ENCODE measurements at places on chromosomes 5 and 9. TPM values are rescaled to one million over a fixed set of nuclear protein-coding genes. Genes with fewer than 3 reads are reported as not detected.
A peak's percentile ranks its signal among the peaks of the same experiment; 100 is the strongest.

DNA sequence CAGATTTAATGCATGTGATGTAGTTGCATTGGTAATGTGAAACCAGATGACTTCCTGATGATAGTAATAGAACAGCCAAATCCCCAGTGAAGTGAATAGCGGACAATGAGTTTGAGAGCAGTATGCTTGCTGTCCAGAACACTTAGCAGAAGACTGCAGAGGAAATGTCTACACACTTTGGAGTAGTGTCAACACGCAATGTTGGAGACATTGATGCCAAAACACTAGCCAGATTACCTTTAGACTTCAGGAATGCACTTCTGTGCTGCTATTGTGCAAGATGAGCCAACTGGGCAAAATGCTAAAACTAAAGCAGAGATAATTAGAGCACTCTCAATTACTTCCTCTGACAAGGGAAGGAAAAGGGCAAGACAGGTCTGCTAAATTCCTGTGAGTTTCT, 176.7 kb downstream of the PRDM9 start:
- DNase-seq = peak; percentile 65

Gene GNPDA1
- 6.3 TPM for total RNA-seq

- no peak for DNase-seq
These were observed 796 bp upstream of the TPRN start for GRCh38 chr9:137201205-137201868.

Gene DRD1
- 0.06 TPM for total RNA-seq

Gene ADAMTS6
- 0.49 TPM for total RNA-seq

DNA sequence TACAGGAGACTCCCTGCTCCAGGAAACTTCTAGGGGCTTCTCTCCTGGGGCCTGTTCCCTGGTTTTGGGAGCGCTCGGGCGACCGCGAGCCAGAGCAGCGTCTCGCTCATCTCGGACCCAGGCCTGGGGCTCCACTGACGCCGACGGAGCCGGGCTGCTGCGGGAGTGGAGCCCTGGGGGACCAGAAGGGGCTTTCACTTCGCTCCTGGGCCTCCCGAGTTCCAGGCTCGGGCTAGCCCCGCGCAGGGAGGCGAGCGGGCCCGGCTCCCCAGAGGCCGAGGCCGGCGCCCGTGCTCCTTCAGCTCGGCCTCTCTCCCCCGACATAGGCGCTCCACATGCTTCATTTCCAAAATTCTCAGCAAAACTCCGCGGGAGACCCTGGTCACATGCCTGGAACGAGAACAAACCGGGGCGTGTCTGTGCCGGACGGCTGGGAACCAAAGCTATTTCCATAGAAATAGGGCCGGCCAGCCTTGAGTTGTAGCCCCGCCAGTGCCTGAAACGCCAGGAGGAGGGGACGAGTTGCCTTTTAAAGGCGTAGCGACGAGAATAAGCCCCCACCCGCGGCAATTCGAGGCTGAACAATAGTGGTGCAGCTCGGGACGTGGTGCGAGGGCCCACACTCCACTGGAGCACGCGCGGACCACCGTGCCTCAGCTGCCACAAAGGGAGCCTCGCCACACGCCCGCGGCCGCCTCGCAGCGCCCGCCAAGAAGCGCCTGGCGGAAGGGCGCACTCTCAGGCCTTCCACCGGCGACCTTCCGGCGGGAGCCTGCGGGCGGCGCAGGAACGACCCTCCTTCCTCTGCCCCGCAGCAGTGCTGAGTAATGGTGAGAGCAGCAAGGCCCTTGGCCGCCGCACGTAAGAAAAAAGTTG, 1.1 kb upstream of the G3BP1 start:
- DNase-seq = peak; percentile 84

Gene SH3PXD2B
- 6.8 TPM for total RNA-seq

Gene IL6ST
- total RNA-seq = 308 TPM

GRCh38 chr9:90767523-90768100, 34.0 kb upstream of the SYK start:
- DNase-seq = no peak

Gene ZNF484
- 2.7 TPM for total RNA-seq

DNA sequence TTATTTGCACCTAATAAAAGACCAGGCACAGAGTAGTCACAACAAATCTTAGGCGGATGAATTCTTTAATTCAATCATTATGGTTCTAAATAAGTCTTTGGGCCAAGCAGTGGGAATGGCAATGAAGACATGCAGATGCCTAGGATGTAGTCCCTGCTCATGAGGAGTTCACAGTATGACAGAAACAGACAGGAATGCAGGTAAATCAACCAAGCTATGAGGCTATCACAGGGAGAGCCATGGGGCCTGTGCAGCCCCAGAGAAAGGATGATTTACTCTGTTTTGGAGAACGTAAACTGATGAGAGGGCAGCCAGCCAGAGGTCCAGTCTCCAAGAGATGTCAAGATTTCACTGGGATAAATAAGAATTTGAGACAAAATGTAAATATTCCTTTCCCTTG, 129.4 kb downstream of the TRIM32 start:
- no peak for DNase-seq

GRCh38 chr5:148469501-148469935, 85.8 kb downstream of the FBXO38 start:
- no peak for DNase-seq

GRCh38 chr9:133945314-133945975, 46.7 kb downstream of the VAV2 start:
- DNase-seq = peak; percentile 51

Gene ZNF622
- 14.8 TPM for total RNA-seq

DNA sequence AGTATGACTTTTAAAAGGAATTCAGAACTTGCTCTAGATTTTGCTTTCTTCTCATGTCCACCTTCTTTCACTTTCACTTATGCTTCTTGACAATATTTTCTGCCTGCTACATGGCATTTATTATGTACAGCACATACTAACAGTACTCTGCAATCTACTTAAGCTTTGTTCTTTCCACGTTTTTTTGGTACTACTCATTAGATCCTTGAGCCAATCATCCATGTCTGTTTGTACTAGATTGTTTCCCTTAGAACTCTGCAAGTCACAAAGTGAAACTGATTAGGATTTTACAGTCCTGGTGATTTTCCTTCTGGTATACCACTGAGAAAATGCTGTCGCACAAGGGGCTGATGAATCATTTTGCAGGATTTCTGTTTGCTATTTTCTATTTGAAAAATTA, 78.3 kb downstream of the PARP8 start:
- DNase-seq = no peak

DNA sequence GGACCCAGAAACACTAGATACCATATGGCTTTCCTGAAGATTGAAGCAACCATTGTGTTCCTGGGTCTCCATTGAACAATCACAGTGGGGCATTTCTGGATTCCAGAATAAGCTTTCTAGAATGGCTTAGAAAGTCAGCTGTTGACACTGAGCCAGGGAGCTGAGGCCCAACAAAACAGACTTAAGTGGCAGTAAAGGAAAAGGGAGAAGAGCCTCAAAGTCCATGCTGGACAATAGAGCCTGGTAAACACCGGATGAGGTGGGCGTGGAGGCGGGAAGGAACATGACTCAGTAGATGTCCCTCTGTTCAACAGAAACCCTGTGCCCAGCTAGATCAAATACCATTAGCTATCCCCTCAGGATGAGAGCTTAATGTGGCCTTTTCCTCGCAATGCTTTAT, 14.8 kb downstream of the SPARC start:
- peak; percentile 49 for DNase-seq

DNA sequence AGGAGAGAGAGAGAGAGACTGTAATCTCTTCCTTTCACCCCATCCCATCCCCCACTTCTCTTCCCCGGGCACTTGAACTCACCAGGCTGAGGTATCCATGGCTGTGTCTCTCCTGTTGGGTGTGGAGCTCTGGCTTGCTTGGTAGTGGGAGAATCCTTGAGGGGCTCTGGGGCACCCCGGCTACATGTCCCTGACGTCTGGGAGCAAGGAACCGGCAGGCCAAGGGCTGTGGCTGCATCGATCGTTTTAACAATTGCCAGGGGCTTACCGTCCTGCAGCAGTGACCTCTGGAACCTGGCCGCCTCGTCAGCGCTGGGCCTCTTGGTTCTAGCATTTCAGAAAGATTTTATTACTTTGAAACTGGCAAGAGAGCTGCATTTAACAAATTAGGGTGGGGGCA, 30.0 kb downstream of the FGF18 start:
- no peak for DNase-seq

DNA sequence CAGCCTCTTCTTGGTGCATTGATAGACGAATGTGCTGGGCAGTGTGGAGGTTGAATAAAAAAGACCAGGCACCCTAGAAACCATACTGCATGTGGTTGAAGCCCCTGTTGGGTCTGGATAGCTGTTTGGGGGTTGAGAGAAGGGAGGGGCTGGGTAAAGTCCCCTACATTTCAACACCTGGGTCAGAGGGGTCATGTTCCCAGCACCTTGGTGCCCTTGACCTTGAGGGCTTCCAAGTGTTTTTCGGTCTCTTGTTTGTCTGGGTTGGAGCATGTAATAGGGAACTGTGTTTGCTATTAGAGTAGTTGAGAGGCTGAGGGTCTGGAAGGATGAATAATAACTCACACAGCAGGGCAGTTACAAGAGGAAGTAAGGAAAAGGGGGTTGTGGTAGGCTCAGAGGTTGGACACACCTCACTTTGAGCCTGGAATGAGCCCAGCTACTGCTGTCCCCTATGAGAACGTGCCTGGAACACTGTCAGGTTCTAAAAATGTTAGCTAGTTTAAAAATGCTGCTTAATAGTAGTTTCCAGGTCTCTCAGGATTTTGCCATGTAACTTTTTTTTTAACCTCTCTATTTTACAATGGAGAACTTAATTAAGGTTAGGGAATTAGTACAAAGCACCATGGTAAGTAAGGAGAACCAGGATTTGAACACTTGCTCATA, 155.2 kb upstream of the SPRY4 start:
- DNase-seq = no peak

- no peak for DNase-seq
These were observed 160.7 kb upstream of the ACOT12 start for GRCh38 chr5:81554647-81555046.

DNA sequence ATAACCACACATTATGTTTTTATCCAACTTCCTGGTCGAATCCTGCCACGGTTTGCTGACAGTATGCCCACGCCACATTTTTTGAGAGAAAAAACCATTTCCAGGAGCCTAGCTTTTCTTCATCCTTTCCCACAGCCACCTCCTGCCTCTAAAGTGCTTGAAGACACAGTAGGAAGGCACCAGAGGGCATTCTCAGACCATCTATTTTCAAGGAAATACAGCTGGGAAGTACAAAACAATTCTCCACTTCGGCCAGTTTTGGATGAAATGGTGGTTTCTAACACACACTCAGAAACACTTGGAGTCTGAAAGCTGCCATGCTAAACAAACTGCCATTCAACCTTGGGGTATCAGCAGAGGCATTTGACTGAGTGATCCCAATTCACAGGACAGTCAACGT, 86.3 kb upstream of the RPS23 start:
- DNase-seq = no peak

DNA sequence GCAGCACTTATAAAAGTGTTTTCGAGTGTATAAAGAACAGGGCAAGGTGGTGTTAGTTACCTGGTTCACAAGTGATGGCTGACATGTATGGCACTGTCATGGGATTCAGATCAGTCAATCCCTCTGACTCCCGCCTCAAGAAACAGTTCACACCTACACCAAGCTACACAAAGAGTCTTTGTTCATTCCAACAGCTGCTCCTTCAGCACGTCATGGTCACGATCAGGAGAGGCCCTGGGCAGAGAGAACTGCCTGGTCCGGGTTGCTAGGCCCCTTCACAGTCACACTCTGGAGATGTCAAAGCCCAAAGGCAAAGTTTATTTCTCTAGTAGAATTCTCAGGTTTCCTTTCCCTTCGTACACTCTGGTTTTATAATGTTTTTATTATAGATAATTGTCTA, 426.7 kb downstream of the ZSWIM6 start:
- DNase-seq = no peak

DNA sequence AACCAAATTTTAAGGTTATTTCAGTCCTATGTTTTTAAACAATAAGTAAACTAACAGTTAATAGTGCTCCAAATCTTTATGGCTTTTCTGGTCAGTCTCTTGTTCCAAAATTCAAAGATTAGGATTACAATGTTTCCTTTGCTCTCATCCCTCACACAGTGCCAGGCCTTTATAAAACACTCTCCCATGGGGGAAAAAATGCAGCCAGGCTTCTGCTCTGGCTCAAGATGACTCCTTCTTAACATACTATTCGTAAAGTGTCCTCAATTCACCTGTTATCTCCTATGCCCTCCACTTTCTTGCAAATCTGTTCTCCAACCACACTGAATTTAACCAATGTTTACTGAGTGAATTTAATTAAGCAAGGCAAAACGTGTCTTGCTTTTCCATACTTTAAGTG, 1.4 kb downstream of the CEP120 start:
- no peak for DNase-seq

Gene NMUR2
- not detected for total RNA-seq

Gene STK32A
- 0.15 TPM for total RNA-seq

- DNase-seq = no peak
These were observed 63.0 kb downstream of the TRIO start for GRCh38 chr5:14206028-14206725.

- peak; percentile 76 for DNase-seq
These were observed 23.4 kb upstream of the ZBTB43 start for GRCh38 chr9:126781186-126782052.

DNA sequence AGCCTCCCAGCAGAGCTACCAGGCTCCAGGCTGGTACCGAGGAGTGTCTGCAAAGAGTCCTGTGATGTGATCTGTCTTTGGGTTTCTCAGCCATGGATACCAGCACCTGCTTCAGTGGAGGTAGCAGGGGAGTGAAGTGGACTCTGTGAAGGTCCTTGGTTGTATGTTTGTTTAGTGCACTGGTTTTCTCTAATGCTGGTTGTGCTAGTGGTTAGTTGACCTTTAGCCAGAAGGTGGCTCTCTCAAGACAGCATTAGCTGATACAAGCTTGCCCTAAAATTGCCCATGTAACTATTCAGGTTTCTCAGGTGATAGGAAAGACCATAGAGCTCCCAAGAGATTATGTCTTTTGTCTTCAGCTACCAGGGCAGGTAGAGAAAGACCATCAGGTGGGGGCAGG, 87.2 kb downstream of the MTAP start:
- DNase-seq = no peak

Gene SNCB
- not detected for total RNA-seq

Gene UBQLN1
- 63.4 TPM for total RNA-seq

GRCh38 chr9:81125446-81126092, 563.8 kb downstream of the TLE1 start:
- DNase-seq = no peak

DNA sequence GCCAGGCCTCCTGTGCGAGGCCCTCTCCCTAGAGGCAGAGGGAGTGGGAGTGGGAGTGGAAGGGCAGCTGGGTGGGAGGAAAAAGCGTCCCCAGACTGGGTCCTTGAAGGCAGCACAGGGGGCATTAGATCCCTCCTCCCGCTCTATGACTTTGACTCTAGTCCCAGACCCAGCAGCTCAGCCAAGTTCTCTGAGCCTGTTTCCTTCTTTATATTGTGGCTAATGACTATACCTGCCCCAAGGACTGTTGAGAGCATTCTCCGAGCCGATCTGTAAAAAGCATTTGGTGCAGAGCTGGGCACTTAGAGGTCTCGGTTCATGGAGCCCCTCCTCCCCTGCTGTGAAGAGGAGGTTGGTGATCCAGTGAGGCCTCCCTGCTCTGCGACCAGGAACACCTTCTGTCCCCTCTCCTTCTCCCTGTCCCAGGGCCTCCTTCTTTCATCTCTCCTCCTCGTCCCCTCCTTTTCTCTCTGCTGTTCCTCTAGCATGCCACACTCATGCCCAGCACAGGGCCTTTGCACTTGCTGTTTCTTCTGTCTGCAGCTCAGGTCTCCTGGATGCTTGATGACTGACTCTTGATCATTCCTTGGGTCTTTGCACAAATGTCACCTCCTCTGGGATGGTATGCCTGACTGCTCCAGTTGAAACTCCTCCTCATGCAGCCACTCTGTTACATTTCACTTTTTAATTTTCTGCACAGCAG, 23.4 kb upstream of the PSD2 start:
- DNase-seq = no peak

Gene OR13C4
- not detected for total RNA-seq

Measured in right lobe of liver (tissue), 6 donors.